ENCODE measurements at places on chromosomes 7 and 10. TPM values are rescaled to one million over a fixed set of nuclear protein-coding genes. Genes with fewer than 3 reads are reported as not detected.

ANKRD61 gene
- total RNA-seq, result not detected

DNA sequence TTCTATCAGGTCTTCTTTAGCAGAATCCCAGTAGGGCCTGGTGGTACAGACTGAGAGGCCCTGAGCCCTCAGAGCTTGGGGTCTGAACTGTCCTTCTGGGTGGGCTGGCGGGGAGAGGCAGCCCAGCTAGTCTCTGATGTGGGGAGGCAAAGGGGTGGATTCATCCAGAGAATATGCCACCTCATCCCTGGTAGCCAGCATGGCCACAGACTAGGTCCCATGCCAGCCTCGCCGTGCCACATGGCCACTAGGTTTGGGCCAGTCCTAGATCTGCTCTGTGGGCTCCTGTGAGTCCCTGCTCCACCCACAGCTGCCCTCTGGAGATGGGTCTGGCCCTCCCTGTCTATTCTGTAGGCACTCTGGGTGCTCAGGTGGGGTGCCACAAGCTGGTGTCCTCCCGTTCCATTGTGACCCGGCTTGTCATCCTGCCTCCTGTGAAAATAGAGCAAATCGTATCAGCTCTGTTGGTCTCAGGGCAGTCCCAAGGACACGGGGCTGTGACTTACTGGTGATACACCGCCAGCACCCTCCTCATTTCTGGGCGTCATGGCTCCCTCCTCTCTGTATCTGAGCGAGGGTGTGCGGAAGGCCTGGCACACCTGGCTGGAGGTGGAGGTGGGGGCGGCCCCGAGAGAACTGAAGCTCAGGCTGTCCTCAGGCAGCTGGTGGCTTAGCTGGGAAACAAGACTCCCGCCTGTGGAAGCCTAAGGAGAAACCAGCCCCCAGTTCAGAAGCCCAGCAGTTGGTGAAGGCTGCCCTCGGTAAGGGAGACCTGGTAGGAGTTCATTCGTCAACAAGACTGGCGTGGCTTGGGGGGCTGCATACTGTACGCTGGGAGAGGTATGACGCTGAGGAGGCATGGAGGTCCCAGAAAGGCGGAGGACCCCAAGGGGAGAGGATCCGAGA is 33.3 kb downstream of the UNC5B start:
- H3K27ac ChIP-seq, result no peak overlapping the region
- peaks cover 12% of the 10 kb centered on the region for H3K27me3 ChIP-seq
- no peaks in the 10 kb centered on the region for H3K36me3 ChIP-seq
- DNase-seq, result no peak
- H3K4me3 ChIP-seq, result no peak overlapping the region

GRCh38 chr7:77425101-77426051 is 9.2 kb upstream of the GSAP start:
- H3K4me1 ChIP-seq, result peaks cover 53% of the 10 kb centered on the region
- H3K27me3 ChIP-seq, result no peaks in the 10 kb centered on the region
- no peaks in the 10 kb centered on the region for H3K36me3 ChIP-seq
- H3K27ac ChIP-seq, result no peak overlapping the region

GRCh38 chr10:91537614-91538383 is 95.1 kb downstream of the PPP1R3C start:
- H3K4me1 ChIP-seq, result no peaks in the 10 kb centered on the region
- H3K27me3 ChIP-seq, result peaks cover 15% of the 10 kb centered on the region
- DNase-seq, result no peak
- H3K36me3 ChIP-seq, result no peaks in the 10 kb centered on the region
- H3K4me3 ChIP-seq, result no peak overlapping the region

OPN4 gene
- not detected for total RNA-seq

GRCh38 chr7:155227788-155228458 is 69.8 kb upstream of the INSIG1 start:
- peaks cover 7% of the 10 kb centered on the region for H3K27me3 ChIP-seq
- H3K4me3 ChIP-seq, result no peak overlapping the region
- no peak overlapping the region for H3K27ac ChIP-seq
- no peaks in the 10 kb centered on the region for H3K4me1 ChIP-seq

GRCh38 chr10:24703700-24704099 is 20.0 kb downstream of the ARHGAP21 start:
- DNase-seq, result no peak
- no peaks in the 10 kb centered on the region for H3K36me3 ChIP-seq
- H3K4me3 ChIP-seq, result no peak overlapping the region
- no peaks in the 10 kb centered on the region for H3K27me3 ChIP-seq
- H3K4me1 ChIP-seq, result peaks cover 10% of the 10 kb centered on the region

NCF1 gene
- total RNA-seq, result 48.8 TPM

GRCh38 chr10:96740579-96741281 is 20.4 kb upstream of the PIK3AP1 start:
- H3K4me1 ChIP-seq, result peaks cover 11% of the 10 kb centered on the region
- H3K4me3 ChIP-seq, result no peak overlapping the region
- H3K36me3 ChIP-seq, result no peaks in the 10 kb centered on the region
- peak overlapping the region; percentile 47 for H3K27ac ChIP-seq

TSPAN14 gene
- total RNA-seq, result 56.5 TPM

GRCh38 chr7:92584953-92585352 is 5.2 kb downstream of the FAM133B start:
- peaks cover 58% of the 10 kb centered on the region for H3K4me1 ChIP-seq
- H3K27ac ChIP-seq, result peak overlapping the region; percentile 61
- no peaks in the 10 kb centered on the region for H3K27me3 ChIP-seq
- peak overlapping the region; percentile 41 for H3K4me3 ChIP-seq
- DNase-seq, result no peak
- peaks cover 27% of the 10 kb centered on the region for H3K36me3 ChIP-seq

DNA sequence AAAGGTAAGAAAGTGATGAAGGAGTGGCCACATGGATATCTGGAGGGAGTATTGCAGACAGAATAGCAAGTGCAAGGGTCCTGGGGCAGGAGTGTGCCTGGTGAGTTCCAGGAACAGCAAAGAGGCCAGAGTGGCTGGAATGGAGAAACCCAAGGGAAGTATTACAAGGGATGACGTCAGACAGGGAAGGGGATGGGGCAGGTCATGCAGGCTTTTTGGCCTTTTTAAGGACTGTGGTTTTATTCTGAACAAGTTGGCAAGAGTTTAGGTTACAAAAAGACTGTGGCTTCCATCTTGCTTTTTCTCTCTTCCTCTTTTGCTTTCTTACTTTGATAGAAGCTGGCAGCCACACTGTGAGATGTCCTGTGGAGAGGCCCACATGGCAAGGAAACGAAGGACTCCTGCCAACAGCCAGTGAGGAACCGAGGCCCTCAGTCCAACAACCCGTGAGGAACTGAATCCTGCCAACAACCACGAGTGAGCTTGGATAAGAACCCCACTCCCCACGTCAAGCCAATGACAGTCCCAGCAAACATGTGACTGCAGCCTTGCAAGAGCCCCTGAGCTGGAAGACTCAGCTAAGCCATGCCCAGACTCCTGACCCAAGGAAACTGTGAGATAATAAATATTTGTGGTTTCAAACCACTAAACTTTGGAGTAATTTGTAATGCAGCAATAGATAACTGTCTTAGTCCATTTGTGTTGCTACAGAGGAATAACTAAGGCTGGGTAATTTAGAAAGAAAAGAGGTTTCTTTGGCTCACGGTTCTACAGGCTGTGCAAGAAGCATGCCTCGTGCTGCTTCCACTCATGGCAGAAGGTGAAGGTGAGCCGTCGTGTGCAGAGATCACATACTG is 19.8 kb upstream of the KDM7A start:
- no peak for DNase-seq
- H3K27me3 ChIP-seq, result no peaks in the 10 kb centered on the region

- no peak for DNase-seq
- no peak overlapping the region for H3K4me3 ChIP-seq
- H3K27me3 ChIP-seq, result peaks cover 10% of the 10 kb centered on the region
- no peaks in the 10 kb centered on the region for H3K4me1 ChIP-seq
- no peak overlapping the region for H3K27ac ChIP-seq
Observed at GRCh38 chr10:123463698-123464097, 202.5 kb upstream of the GPR26 start.

- H3K27ac ChIP-seq, result no peak overlapping the region
- peaks cover 42% of the 10 kb centered on the region for H3K4me1 ChIP-seq
- no peaks in the 10 kb centered on the region for H3K27me3 ChIP-seq
- H3K4me3 ChIP-seq, result no peak overlapping the region
- no peak for DNase-seq
Observed at GRCh38 chr10:110967645-110968044, 48.2 kb downstream of the SHOC2 start.

DNA sequence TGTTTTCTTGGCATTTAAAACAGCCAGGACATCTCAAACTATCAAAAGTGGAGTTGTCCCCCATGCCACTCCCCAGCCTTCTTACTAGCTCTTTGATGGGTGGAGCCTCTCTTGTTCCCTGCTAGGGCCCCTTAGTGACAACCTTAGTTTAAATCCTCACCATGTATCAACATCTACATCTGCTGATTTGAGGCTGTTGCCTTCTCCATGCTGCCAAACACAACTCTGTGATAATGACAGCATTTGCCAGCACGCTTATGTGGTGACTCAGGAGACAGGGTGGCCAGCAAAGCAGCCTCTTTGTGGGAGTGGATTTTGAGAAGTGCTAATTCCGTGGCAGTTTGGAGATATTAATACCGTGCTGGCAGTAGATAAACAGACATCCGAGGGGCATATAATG is 145.4 kb downstream of the LRRC4 start:
- peaks cover 30% of the 10 kb centered on the region for H3K4me1 ChIP-seq
- H3K36me3 ChIP-seq, result peaks cover 22% of the 10 kb centered on the region
- no peaks in the 10 kb centered on the region for H3K27me3 ChIP-seq
- no peak for DNase-seq
- no peak overlapping the region for H3K27ac ChIP-seq
- H3K4me3 ChIP-seq, result no peak overlapping the region

DNA sequence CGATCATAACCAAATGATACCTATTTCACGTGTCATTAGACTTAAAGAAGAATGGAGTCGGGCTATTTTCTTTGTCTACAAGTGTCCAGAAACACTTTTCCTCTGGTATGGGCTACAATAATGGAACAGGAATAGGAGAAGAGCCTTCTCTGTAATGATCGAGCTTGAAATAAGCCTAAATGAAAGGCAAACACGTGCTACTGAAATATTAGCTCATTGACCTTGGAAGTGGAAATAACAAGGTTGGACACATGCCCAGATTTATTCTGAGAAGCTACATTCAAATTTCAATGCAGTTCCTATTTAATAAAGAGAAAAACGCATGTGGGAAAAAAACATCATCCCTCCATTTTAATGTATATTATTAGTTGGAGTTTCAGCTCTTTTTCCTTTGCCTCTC is 254.7 kb upstream of the PTER start:
- H3K4me1 ChIP-seq, result no peaks in the 10 kb centered on the region
- no peaks in the 10 kb centered on the region for H3K36me3 ChIP-seq
- peaks cover 20% of the 10 kb centered on the region for H3K27me3 ChIP-seq
- H3K27ac ChIP-seq, result no peak overlapping the region
- no peak for DNase-seq

ARMH3 gene
- total RNA-seq, result 39.3 TPM

GRCh38 chr10:114777415-114777814 is 44.2 kb upstream of the FHIP2A start:
- H3K4me1 ChIP-seq, result no peaks in the 10 kb centered on the region
- H3K27me3 ChIP-seq, result peaks cover 22% of the 10 kb centered on the region
- no peaks in the 10 kb centered on the region for H3K36me3 ChIP-seq
- no peak for DNase-seq
- H3K4me3 ChIP-seq, result no peak overlapping the region

- peaks cover 44% of the 10 kb centered on the region for H3K4me1 ChIP-seq
- no peak for DNase-seq
- no peak overlapping the region for H3K4me3 ChIP-seq
Observed at GRCh38 chr7:139893461-139893860, 64.4 kb downstream of the TBXAS1 start.

COL28A1 gene
- total RNA-seq, result 0.24 TPM

GRCh38 chr7:88668591-88668990 is 90.9 kb upstream of the ZNF804B start:
- DNase-seq, result no peak
- H3K36me3 ChIP-seq, result peaks cover 4% of the 10 kb centered on the region
- no peak overlapping the region for H3K4me3 ChIP-seq
- no peaks in the 10 kb centered on the region for H3K27me3 ChIP-seq
- H3K27ac ChIP-seq, result no peak overlapping the region

DNA sequence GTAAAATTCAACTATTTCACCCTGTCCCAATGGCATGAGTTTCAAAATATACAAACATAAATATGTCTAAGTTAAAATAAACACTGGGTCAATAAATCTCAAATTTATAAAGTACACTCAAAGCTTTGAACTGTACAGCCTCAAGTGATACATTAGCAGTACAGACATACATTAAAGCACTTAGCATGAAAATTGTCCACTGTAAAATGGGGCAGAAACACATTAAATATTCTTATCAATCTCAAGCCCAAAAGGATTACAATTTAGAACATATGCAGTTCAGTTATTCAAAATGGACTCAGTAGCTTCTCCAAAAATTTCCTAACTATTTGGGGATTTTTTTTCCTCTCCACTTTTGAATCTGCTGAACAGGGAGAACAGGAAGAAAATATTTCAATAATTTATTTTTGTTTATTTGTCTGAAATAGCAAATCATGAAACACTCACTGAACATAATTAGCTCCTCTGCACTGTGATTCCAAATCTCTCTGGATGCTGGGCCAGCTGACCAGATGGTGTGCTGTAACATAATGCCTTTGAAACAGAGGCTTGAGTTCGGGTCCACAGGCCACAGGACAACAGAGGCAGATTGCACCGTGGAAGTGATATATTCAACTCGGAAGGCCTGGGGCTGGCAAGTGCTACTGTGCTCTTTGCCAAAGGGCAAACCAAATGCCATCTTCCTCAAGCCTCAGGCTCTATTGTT is 248.9 kb upstream of the LRRN3 start:
- no peaks in the 10 kb centered on the region for H3K27me3 ChIP-seq
- no peak overlapping the region for H3K27ac ChIP-seq
- no peak for DNase-seq
- no peaks in the 10 kb centered on the region for H3K4me1 ChIP-seq
- H3K4me3 ChIP-seq, result no peak overlapping the region
- no peaks in the 10 kb centered on the region for H3K36me3 ChIP-seq

DNA sequence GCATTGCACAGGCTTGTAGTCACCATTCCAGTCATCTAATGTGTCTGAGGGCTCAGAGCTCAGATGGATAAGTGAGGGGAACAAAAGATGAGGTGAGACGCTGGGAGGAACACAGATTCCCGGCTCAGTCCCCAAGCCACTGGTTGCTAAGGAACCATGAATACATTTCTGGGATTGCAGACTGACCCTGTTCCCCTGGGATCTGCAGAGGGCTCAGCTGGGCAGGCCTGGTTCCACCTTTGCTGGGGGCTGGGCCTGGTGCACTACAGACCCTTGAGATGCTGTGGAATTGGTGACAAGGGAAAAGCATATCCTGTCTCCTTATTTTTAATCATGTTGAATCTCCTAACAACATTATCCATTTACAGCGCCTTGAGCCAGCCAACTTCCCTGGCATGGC is 19.2 kb downstream of the ELFN1 start:
- H3K27me3 ChIP-seq, result peaks cover 37% of the 10 kb centered on the region
- peaks cover 20% of the 10 kb centered on the region for H3K36me3 ChIP-seq
- H3K4me1 ChIP-seq, result no peaks in the 10 kb centered on the region
- DNase-seq, result no peak
- no peak overlapping the region for H3K4me3 ChIP-seq

RAPGEF5 gene
- 1.1 TPM for total RNA-seq

DRGX gene
- not detected for total RNA-seq
